Activated CD8-positive, alpha-beta memory T cell treated with anti-CD3 and anti-CD28 coated beads, Interleukin-2, amount 50 U/mL, for 4 hours (primary cell): ENCODE measurements at places on chromosomes 4 and X.

DNA sequence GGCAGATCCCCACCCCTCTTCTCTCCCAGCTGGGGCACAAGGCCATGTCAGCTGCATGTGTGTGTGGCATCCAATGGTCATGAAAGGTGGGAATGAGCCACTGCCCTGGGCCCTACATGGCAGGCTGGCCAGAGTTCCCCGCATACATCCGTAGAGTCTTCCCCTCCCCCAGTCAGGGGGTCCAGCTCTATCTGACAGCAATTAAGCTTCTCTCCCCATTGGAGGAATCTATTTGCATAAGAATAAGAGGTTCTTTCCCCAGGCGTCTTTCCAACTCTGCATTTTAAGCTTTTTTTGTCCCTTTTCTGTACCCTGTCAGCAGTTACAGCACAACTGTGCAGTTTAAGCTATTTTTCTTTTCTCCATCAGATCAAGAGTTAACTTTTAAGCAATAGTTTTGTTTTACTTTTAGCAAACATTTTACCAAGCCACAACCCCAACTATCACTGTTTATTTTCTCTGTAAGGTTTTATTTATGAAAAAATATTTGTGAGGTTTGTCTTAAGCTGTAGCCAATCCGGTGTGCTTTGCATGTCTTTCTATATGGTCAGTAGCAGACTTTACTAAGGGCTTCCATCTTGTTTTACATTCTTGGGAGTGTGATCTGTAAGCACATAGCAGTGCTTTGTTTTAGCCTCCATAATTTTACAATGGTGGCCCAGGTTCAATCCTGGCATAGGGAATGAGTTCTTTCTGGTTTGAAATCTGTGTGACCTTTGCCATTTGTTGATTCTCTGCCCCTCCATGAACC, 28.7 kb downstream of the NLRP2B start:
- DNase-seq = no peak

DNA sequence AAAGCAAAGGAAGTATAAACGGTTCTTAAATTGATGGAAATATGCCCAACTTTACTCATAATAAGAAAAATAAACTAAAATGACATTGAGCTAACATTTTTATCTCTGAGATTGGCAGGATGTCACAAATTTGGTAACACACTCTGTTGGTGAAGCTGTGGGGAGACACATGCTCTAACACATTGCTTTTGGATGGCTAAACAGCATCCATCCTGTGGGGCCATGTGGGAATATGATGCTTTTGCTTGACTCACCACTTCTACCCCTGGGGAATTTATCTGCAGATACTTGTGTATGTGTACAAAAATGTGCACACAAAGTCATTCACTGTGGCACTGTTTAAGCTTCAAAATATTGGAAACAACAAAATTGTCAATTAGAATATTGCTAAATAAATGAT, 100.2 kb downstream of the ANAPC4 start:
- no peak for DNase-seq

GRCh38 chr4:6929812-6930464, 20.3 kb downstream of the TBC1D14 start:
- DNase-seq = no peak

DNA sequence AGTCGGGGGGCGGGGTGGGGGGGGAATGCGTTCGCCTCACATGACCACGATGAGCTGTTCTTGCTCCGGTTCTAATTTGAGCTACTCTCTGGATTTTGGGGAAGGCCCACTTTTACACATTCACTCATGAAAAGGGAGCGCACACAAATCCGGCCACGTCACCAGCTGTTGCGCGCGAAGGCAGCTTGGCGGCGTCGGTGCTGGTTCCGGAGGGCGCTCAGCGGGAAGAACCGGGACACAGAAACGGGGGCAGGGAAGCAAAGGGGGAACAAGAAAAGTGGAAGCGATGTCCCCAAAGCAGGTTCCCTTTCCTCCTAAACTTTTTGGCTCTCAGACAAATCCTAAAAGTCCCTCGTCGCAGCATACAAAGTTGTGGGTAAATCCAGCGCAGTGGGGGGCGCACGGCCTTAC, 605 bp downstream of the ANXA5 start:
- DNase-seq = peak; percentile 56

DNA sequence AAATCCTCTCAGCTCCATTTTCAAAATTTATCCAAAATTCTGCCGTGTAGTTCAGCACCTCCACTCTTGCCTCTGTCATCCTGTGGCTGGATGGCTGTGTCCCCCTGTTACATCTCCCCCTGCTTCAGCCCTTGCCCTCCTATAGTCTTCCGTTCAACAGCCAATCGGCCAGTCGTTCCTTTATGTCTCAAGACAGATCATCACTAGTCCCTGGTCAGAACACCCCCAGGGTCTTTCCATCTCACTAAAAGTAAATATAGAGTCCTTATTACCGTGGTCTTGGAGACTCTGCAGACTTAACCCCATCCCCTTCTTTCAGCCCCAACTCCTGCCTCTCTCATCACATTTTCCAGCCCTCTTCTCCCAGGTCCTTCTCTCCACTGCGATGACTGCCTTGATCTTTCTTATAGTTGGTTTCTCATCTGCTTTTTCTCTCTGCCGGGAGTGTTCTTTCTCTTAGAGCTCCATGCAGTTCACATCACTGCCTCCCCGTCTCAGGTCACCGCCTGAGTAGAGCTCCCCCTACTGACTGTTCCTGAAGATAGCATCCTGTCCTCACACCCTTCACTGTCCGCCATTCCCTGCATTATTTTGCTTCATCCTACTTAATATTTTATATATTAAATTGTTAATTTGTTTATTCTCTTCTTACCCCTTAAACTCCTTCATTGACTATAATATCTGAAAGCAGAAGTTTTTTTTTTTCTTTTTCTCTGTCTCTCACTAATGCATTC, 736.9 kb upstream of the MAGEB2 start:
- no peak for DNase-seq

GRCh38 chrX:153801669-153802068, 7.2 kb downstream of the SSR4 start:
- DNase-seq = no peak

- no peak for DNase-seq
Measured at GRCh38 chr4:83440148-83440814, 15.3 kb downstream of the HELQ start.

DNA sequence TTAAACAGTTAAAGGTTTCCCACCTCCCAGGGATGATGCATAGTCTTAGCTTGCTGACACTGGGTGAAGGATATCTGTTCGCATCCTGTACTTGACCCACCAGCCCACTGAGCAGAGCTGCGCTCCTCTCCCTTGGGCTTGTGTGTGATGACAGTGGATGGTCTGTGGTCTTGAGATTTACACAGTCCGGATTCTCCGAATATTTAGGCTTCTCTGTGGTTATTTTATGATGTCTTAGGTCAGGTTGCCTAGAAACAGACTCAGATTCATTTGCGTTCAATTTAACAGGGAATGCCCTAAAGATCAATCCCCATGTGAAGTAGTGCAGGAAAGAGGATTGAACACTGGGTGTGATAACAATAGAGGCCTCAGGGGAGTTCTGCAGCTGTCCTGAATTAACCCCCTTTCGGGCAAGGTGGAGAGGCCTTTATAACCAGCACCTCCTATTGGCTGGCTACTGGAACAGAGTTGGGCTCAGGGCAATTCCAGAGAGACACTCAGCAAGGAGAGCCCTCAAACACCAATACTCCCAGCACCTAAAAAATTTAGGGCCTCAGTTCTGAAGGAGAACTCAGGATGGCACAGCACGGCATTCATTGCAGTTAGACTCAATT, 653.2 kb upstream of the GALNT7 start:
- DNase-seq = no peak

- no peak for DNase-seq
Measured at GRCh38 chr4:70954032-70954431, 39.4 kb upstream of the DCK start.

- DNase-seq = no peak
Measured at GRCh38 chrX:115372152-115372551, 82.6 kb downstream of the LUZP4 start.

- no peak for DNase-seq
Measured at GRCh38 chrX:42096265-42096920, 173.0 kb upstream of the CASK start.

DNA sequence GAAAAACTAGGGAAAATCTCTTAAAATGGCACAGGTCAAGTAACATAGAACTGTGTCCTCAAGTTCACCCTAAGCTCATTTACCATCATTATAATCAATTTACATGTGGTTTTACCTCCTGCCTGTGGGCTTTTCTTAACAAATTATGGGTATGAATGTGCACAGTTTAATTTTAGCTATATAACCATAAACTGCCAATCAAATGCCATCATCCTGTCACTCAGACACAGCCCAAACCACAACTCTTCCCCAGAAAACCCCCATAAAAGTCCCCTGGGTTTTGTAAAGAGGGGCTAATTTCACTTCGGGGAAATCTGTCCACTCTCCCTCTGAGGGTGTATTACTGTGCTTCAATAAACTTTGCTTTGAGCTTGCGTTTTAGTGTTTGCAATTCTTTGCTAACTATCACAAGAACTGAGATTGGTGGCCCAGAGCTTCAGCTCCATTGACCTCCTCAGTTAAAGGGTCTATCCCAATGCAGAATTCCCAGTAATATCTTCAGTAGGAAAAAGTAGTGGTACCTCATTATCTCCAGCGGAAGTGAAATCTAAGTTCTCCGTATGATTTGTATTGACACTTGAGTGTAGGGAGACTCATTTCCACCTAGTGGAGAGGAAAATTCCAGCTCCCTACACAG, 394.6 kb downstream of the SPOCK3 start:
- no peak for DNase-seq

DNA sequence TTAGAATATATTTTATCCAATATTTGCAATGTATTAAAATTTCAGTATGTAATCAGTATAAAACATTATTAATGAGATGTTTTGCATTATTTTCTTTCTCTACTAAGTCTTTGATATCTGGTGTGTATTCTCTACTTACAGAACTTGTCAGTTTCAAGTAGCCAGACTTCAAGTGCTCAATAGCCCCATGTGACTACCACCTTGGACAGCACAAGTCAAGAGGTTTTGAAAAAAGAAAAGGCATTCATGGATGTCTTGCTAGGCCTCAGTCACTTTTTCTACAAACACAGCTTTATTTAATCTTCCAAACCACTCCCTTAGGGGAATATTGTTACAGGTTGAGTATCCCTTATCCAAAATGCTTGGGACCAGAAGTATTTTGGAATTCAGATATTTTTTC, 189.4 kb downstream of the QDPR start:
- no peak for DNase-seq

GRCh38 chrX:111352424-111352823, 59.6 kb downstream of the DCX start:
- DNase-seq = no peak

GRCh38 chrX:72113461-72113860, 18.3 kb downstream of the RTL5 start:
- DNase-seq = no peak

DNA sequence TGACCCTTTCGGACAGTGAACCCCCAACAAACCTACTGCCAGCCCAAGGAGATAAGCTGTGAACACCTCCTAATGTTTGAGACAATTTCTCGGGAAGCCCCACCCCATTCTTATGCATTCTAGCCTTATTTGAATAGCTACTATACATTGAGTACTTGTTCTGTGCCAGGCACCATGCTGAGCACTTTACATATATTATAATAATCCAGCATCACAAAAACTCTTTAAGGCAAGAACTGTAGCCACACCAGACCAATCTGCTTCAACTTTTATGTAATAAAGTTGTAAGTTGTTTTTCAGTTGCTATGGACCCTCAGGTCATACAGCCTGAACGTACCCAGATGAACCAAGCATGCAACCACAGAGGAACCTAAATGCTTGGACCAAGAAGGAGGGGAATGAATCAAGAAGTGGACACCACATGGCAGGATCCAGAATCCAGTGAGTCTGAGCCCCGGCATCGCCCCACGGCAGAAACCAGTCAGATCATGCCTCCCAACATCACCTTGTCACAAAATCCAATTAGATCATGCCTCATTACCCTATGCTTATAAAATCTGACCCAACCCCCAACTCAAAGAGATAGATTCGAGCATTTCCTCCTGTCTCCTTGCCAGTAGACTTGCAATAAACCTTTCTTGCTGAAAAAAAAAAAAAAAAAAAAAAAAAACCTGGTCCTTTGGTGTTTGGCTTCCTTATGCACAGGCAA, 225.0 kb downstream of the QDPR start:
- DNase-seq = no peak

DNA sequence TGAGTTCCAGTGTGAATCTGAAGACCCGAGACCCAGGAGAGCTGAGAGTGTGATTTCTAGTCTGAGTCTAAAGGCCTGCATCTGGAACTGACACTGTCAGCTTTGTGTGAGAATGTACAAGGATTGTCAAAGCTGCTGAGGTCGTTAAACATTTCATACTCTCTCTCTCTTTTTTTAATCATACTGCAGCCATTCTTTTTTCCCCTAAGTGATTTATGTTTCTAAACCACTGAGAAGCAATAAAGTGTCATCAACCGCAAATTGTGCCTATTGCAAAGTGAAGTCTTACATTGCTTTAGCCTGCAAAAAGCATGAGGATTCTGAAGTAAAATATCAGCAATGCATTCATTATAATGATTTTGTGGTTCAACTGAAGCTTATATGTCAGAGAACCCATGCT, 106.0 kb downstream of the ASMT start:
- DNase-seq = no peak

GRCh38 chrX:6660567-6661264, 125.8 kb upstream of the VCX3A start:
- no peak for DNase-seq

DNA sequence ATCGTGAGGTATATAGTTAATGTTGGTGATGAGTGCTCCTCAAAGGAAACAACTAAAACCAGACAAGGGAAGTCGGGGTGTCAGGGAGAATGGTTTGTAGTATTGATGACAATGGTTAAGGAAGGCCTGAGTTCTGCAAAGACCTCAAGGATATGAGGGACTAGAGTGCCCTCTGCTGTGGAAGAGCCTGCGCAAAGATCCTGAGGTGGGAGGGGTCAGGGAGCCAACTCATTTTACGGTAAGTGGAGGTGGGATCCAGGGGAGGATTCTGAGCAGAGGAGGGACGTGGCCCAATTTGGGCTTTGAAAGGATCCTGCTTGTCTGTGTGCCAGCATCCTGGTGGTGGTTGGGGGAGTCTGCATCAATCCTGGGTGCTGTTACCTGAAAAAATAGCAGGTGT, 11.3 kb downstream of the UBA1 start:
- DNase-seq = no peak

DNA sequence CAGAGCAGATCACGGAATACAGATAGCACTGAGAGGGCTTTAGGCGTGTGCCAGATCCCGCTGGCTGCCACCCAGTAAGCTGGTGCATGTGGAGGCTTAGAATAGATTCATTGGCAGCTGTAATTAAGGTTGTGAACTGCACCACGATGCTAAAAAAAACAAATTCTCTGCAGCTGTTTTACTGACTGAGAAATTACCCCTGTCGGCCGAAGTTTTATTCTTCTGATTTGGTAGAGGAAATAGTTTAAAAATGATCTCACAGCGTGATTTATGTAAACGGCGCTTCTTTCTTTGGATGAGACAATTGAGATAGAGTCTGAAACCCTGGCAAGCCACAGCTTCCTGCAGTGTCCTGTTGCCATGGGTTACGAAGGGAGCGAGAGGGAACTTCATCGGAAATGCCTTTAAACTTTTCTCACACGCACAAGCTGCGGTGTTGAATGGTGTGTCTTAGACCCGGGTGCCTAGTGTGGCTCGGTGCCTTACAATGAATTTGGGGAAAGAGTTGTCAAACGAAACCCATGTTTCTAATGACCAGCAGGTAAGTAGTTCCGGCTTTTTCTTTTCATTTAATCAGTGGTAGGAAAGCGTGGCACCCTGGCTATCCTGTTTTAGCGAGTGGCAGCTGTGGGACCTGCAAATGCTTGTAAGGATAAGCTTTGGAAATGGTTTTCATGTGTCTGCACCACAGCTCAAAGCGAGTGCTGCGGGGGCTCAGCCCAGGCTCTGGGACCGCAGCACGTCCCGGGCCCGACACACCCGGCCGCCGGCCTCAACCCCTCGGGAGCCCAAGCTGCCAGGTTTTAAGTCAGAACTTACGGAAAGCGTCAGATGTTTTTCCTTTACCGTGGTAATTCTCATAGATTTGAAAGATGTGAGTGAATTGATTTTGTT, 71.7 kb upstream of the HGFAC start:
- DNase-seq = no peak
